ENCODE measurements at places on chromosomes 2 and 18. TPM values are rescaled to one million over a fixed set of nuclear protein-coding genes. Genes with fewer than 3 reads are reported as not detected.

DNA sequence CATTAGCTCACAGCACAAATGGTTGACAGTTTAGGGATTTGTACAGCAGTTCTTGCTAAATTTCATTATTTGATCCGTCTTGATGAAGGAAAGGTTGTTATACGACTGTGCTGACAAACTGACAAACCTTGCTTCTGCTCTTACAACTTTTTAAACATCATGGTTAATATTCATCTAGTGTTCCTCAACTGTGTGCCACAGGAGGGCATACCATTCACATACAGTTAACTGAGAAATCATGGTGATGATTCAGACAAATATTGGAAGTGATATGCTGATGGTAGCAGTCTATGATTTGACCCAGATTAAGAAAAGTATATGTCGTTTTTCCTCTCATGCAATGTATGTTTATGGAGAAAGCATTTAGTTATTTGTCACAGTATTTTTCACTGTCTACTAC, 129.8 kb upstream of the FSIP2 start:
- no peak for DNase-seq

FBXO11 gene
- total RNA-seq, result 46.8 TPM

DNA sequence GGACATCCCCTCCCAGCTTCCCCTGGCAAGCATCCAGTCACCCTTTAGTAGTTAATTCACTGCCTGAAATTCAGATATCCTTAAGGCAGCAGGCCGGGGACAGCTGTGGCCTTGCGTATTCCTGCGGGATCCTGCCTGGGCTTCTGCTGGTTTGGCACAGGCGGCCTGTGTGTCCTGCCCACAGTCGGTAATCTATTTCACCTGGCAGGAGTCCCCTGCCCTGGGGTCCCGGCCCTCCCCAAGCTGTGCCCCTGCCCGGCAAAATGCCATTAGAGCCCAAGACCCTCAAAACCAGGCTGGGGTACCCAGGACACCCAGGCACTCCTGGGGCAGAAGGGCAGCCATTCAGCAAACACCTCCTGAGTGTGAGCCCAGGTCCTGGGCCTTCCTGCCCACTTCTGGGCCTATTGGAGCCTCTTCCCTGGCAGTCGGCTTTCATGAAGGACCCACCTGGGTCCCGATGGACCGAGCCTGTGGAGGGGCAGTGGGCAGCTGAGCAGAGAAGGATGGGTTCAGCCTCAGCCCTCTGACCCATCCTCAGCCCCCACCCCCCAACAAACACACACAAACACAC, 11.6 kb downstream of the CROCC2 start:
- no peak for DNase-seq

DNA sequence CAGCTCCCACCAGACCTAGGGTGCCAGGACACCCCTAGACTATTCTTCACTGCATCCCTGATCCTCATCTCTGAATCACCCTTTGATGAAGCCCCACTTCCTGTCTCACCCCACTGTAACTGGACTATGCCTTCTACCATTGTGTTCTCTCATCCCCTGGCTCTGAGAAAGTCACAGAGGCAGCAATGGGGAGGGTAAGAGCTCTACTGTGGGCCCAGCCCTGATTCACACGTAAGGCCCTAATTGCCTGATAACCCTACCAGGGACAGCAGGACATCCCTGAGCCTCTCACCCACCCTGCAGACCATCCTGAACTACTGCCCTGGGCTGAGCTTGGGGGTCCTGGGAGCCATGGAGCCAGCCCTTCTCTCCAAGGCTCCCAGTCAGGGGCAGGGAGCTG, 1.5 kb upstream of the PROM2 start:
- no peak for DNase-seq

GRCh38 chr2:78861546-78861945, 164.0 kb upstream of the REG3G start:
- DNase-seq, result no peak

DNA sequence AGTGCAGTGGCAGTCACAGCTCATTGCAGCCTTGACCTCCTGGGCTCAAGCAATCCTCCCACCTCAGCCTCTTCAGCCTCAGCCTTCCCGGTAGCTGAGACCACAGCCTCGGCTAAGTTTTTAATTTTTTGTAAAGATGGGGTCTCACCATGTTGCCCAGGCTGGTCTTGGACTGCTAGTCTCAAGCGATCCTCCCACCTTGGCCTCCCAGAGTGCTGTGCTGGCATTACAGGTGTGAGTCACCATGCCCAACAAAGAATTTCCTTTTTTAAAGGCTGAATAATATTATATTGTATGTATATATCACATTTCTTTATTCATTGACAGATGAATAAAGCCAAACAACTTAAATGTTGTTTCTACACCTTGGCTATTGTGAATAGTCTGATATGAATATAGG, 42.5 kb downstream of the MOB4 start:
- DNase-seq, result no peak

GRCh38 chr18:12234451-12235190, 19.5 kb upstream of the CIDEA start:
- DNase-seq, result no peak

Measured in liver (tissue), 10 donors.